CMK (cell line): ENCODE measurements at places on chromosomes 5 and 9.

GRCh38 chr9:109973336-109973735 lies 193.3 kb downstream of the PALM2AKAP2 start:
- no peak for DNase-seq

- no peak for DNase-seq
Observed at GRCh38 chr5:91532779-91533178, 149.7 kb upstream of the ARRDC3 start.

GRCh38 chr5:7916171-7916804 lies 47.3 kb downstream of the MTRR start:
- DNase-seq, result no peak

DNA sequence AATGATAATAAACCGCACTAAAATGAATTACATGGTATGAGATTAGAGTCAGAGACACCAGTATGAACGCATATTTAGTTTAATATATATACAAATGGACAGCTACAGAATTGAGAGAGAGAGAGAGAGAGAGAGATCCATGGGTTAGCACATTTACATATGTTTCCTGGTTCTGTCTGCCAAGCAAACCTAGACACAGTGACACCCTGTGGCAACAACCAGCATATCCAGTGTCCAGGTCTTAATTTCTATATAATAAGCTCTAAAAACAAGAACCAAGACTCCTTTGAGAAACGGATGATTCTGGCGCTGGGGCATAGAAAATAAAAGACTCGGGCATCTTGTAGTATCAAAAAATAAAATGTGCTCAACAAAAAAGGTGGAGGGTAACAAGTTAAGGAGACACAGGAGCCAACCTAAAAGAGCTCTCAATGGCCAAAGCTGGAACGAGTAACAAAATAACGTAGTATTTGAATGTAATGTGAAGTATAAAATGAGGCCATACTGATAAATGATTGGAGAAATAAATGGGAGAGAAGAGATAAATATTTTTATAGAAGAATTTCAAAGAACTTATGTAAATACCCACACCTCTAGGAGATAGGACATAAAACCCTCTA lies 84.5 kb downstream of the RFX3 start:
- DNase-seq, result peak; percentile 9

GRCh38 chr9:133306242-133307204 lies 29.5 kb downstream of the SURF6 start:
- DNase-seq, result no peak

DNA sequence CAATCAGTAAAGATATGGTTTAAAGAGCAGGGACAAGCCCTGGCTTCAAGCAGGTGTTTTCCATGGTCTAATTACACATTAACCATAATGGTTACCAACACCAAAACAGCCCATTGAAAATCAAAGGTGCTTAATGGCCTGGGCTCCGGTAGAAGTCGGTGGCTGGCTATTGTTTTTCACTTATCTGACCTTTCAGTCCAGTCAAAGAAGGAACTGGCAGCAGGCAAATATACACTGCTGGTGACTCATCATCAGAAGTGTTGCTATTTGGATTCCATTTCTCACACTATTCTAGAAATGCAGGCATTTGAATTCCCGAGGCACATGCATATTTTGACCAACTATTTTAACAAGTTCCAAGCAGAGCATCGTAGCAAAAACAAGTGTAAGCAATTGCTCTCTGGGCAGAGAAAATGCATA lies 26.3 kb upstream of the GABRP start:
- no peak for DNase-seq

- no peak for DNase-seq
Observed at GRCh38 chr5:16852251-16853005, 83.7 kb downstream of the MYO10 start.

GRCh38 chr5:116291271-116291670 lies 206.4 kb downstream of the COMMD10 start:
- no peak for DNase-seq

- no peak for DNase-seq
Observed at GRCh38 chr9:127388856-127389238, 8.1 kb upstream of the SLC2A8 start.

DNA sequence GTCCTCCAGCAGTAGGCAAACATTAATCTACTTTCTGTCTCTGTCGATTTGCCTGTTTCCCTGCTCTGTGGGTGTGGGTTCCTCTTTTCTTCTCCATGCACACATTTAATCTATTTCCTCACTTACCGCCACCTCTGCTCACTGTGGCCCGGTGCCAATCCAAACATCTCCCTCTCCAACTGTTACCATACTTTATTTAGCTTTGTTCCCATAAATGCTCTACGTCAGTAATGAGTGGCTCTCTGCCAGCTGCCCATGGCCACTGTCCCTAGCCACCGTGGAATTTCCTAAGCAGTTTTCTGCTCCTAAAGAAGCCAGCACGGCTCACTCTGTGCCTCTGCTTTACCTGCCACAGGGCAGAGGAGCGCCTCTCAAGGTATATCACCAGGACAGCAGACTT lies 19.5 kb upstream of the GOLPH3 start:
- DNase-seq, result no peak

- no peak for DNase-seq
Observed at GRCh38 chr9:131480258-131480657, 22.5 kb upstream of the POMT1 start.

DNA sequence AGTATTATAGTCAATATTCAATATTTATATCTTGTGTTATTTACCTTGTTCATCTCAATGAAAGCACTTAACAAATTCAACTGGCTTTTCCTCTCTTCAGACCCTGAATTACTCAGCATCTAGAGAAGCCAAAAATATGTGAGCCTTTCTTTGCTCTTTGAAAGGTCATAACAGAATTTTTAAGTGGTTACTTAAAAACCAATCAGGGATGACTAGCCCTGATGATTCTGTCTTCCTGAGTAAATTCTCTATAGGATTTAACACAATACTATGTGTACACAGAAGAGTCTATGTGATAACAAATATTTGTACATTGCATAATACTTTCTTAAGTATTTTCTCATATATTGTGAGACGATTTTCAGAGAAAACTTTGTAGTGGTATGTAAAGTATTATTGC lies 546.3 kb downstream of the MAT2B start:
- DNase-seq, result no peak

DNA sequence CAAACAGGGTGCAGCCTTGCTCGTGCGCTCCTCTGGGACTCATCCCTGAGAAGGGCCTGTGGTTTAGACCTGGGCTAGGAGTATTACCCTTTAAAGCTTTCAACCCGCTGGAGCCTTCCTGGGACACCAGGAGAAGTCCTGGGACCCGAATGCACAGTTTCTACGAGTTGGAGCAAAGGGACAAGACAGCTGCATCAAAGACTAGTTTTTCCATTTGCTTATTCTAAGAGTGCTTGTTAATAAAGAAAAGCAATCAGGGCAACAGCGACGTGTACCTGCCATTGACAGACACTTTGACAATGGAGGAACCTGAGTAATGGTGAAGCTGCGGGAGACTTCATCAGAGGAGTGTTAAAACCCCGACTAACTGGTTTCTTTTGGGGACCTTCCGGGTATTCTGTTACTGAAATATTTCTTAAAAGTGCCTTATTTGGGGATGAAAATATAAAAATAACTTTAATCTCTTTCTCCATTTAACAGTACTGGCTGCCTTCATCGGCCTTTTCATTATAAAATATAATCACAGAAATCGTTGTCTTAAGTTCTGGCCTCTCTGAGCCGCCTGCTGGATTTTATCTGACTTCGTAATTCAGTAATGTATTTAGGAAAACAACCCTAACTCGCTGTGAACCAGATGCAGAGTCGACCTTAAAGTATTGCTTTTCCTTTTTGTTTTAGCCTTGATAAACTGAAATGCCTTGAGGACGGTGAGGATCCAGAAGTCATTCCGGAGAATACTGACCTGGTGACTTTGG lies 732 bp downstream of the SNAPC3 start:
- DNase-seq, result no peak

GRCh38 chr9:3151672-3152576 lies 308.0 kb upstream of the PUM3 start:
- DNase-seq, result no peak

- DNase-seq, result no peak
Observed at GRCh38 chr9:20997503-20998076, 33.9 kb downstream of the HACD4 start.

DNA sequence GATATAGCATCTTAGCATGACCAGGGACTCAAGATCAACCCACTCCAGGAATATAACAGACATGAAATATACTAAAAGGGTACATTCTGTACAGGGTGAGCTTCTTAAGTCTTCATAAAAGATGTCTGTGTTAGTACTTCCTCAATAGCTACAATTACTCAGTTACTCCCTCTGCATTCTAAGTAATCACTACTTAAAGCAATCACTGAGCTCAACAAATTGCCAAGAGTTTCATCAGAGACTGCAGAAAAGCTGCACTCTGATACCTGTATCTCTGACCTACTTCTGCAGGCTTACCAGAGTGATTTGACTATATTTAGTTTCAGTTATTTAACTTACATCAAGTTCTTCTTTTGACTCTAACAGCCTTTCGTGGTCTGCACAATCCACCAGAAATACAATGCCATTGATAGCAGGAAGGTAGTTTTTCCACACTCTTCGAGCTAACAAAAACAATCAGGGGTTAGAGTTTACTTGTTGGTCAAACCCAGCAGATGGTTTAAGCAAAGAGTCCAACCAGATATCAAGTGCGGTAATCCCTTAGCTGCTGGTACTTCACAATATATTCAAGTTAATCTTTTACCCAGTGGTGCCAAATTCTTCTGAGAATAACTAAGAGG lies 23.3 kb downstream of the SAR1B start:
- no peak for DNase-seq

DNA sequence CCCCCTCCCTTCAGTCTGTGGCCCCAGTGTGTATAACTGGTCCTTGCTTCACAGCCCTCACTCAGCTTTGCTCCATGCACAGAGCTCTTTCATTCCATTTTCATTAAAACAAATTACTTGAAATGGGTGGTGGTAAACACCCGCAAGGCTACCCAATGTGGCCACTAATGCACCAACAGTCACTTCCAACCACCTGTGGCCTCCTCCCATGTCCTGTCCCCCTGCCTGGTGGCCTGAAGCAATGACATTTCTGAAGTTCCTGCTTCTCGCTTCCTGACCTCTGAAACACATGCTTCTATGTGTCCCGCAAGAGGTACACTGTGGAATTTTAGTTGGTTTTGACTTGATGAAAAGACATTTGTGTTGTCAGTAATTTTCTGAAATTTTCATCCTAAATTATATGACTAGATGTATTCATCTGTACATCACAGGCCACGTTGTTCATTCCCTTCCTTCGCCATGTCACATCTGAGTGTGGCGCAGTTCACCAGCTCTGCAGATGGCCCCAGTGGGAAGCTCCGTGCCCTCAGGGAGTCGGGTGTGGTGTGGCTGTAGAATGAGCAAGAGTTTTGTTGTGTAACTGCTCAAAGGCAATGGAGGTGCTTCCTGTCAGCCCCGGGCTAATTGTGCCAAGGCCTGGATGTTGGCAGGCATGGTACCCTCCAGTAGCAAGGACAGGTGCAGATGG lies 9.6 kb downstream of the ROPN1L start:
- DNase-seq, result no peak

DNA sequence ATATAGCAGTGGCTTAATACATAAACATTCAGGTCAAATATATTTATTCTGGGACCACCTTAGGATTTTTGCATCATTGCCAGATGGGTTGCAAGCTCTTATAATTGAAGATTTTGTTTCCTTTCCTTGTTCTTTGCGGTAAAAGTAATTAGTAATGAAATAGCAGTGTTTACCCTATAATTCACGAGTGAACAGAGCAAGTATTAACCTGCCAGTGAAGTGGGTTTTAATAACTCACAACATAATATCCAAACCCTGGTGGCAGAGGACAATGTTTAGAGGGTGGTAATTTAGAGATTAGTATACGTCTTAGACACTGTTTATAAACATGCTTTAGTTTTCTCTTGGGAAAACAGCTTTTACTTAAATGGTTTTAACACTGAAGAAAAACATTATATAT lies 11.8 kb downstream of the ARL14EPL start:
- no peak for DNase-seq

DNA sequence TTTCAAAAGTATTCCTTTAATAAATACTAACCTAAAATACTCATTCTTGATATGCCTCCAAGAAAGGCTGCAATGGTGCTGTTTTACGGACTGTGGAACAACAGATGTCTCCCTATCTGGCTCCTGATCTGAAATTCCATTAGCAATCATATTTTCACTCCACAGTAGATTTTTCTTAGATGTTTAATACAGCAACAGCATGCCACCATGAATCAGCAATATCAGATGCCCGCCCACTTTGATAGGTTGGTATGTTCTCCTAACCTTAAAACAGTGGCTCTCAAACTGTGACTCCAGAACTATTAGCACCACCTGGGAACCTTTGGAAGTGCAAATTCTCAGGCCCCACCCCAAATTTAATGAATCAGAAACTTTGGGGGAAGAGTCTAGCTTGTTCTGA lies 110.2 kb downstream of the MLLT3 start:
- no peak for DNase-seq

DNA sequence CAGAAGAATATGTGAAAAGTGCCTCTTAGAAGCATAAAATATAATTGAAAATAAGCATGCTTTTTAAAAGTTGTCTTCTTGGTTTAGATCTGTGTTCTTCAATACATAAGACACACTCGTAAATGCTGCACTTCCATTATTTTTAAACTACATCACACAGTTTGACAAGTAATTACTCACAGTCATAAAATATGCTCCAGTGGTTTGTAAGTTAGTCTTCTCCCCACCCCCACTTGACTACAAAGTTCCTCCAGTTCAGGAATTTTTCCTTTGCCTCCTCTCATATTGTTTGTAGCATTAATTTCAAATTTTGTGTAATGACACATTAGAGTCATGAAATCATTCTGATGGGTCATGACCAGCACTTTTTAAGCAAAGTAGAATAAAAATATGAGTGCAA lies 60.3 kb upstream of the PTGER4 start:
- DNase-seq, result no peak

DNA sequence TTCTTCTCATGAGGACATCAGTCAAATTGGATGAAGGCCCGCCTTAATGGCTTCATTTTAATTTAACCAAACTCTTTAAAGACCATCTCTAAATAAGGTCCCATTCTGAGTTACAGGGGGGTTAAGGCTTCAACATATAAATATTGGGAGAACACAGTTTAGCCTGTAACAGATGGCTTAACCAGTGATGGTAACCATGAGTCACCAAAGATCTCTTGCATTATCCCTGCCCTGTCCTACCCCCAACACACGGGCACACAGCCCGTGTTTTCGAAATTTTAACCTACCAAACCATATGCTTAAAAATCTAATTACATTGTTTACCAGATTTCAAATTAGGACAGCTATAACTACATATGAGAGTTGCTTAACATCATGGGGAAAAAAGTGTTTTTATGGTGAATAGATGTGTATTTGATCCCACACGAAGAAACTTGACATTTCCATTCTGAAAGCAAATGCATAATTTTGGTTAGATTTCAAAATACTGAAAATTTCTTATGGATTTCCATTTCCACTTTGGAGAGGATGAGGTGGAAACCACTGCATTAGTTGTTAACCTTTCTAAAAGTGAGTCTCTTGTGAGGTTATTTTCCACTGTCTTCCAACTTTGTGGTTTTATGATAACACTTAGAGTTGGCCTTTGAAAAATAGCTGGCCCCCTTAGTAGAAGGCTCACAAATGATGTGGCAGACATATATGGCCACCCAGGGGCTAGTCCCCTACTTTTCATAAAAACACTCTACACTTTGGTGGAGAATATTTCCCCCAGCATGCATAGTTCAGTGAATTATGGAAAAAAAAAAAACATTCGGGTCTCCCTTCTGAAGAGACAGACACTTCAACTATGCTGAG lies 849.3 kb downstream of the TLE1 start:
- DNase-seq, result no peak

GRCh38 chr5:16271851-16272250 lies 92.3 kb upstream of the MARCHF11 start:
- no peak for DNase-seq
